ENCODE measurements at places on chromosomes 4 and X.

- DNase-seq = no peak
Observed at GRCh38 chr4:57187246-57187645, 77.1 kb upstream of the IGFBP7 start.

DNA sequence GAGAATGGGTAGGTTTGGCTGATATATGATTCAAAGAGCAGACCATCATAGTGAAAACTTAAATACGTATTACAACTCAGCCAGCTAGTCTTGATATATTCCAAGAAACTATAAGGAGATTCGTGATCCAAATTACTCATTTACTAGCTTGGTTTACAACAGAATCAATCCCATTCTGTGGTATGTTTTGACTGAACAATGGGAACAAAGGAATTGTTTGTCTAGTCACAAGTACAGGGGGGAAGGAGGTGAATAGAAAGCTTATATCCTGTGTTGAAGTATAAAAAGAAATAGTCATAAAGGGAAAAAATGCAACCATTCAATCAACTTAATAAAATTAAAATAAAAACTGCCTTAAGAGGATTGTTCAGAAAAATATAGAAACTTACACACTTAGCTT, 17.0 kb downstream of the C4orf54 start:
- DNase-seq = no peak

DNA sequence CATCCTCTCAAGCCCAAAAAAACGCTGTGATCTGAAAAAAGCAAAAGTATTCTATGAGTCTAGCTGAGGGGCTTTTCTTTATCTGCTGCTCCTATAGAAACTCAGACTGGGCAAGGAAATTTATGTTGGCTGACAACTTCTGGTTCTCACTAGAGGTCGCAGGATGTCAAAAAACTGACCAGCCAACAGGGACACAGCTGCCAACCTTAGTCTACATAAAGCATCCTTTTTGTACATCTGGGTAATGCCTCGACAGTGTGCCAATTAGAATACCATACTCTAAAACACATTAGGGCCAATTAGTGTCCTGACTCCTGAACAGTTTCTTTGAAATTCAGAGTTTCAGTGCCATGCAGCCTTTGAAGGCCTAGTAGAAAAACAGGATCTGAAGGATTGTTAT, 8.8 kb upstream of the TLL1 start:
- DNase-seq = no peak

DNA sequence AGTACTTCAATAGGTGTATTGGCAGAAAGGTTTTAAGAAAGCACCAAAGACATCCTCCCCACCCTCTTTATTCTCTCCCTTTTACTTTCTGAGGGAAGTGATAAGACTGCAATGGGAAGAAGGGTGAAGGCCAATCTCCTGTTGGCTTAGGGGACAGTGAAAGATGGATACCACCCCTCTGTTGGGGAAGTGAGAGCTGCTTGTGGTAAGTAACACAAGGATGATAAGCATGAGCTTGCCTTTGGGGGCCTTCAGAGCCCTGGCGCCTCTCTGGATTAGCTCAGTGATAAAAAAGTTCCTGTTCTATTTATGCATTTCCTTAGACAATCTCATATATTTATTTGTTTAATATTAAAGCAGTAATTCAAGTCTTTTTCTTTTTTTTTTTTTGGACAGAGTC, 5.2 kb upstream of the KLF8 start:
- no peak for DNase-seq

- no peak for DNase-seq
Observed at GRCh38 chrX:49292400-49293362, 10.8 kb upstream of the GAGE10 start.

DNA sequence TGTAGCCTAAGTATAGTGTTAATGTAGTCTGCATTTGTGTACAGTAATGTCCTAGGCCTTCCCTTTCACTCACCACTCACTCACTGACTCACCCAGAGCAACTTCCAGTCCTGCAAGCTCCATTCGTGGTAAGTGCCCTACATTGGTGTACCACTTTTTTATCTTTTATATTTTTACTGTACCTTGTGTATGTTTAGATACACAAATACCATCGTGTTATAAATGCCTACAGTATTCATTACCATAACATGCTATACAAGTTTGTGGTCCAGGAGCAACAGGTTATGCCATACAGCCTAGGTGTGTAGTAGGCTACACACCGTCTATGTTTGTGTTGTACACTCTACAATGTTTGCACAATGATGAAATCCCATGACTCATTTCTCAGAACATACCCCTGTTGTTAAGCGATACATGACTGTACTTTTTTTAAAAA, 15.4 kb downstream of the TSPAN5 start:
- DNase-seq = no peak

DNA sequence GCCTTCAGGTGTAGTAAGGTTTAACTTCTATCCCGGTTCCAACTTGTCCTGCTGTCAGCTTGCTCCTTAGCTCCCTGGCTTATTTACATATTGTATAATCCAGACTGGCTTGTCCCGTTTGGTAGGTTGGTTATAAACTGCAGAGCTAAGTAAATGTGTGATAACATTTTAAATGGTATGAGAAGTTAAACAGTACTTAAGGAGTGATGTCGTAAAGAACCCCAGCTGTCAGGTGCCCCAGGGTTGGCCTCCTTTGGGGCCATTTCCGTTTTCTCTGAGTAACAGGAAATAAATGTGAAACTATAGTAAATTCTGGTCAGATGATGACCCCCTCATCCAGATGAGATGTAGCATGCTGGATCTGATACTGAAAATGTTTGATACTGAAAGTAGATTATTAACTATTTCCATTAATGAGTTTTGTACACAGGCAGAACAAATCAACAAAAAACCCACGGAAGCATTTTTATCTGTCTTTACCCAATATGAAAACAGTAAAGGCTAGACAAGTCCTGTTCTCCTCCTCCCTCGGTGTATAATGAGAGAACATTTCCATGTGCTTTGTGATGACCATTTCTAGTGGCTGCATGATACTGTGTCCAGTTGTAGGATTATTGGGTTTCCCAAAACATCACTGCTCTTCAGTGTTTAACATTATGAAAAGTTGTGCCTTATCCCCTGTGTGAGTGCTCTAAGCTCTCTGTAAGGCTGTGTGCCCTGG, 22.4 kb downstream of the GAB1 start:
- no peak for DNase-seq

GRCh38 chrX:46250151-46250550, 295.1 kb downstream of the ZNF674 start:
- no peak for DNase-seq

GRCh38 chr4:4386296-4386735, 586 bp upstream of the NSG1 start:
- no peak for DNase-seq

DNA sequence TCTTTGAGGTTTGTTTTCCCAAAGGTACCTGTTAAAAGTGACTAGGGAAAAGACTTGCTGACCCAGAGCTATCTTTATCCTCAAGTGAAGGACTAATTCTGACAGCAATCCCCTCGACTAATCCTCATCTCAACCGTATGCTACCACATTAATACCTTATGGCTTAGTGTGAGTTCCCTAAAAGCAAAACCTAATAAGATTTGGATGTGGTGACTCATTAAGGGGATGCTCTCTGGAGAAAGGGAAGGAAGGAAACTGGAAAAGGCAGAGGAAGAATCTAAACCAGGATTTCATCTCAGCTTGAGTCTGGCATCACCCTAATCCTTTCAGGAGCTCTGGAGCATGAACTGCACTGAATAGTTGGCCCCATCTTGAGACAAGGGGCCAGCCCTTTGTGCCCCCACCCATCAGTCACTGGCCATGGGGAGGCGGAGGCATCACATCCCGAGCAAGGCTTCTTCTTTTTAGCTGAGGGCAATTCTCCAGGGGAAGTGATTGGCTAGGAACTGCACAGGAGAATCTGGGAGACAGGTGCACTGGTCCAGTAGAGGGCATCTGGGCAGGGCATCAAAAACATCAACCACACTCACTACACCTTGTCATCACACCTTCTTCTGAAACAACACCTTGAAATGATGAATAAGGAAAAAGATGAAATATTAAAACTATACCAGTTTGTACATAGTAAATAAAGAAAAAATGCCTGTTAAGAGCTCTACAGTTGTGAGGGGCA, 6.9 kb upstream of the BBS7 start:
- no peak for DNase-seq

- no peak for DNase-seq
Observed at GRCh38 chr4:58138786-58139668, 1028.8 kb upstream of the IGFBP7 start.

- no peak for DNase-seq
Observed at GRCh38 chrX:22276781-22277180, 4.1 kb downstream of the CBLL2 start.

DNA sequence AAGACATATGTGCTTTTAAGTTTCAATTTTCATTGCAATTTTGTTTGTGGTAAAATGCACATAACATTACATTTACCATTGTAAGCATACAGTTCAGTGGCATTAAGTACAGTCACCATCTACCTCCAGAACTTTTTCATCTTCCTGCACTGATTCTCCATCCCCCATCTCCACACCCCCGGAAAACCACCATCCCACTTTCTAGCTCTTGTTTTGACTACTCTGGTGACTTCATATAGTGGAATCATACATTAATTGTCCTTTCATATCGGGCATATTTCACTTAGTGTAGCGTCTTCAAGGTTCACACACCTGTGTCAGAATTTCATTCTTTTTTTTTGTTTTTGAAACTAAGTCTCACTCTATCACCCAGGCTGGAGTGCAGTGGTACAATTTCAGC, 143.5 kb downstream of the GPR143 start:
- no peak for DNase-seq

- no peak for DNase-seq
Observed at GRCh38 chr4:35975617-35976355, 268.5 kb downstream of the ARAP2 start.

- no peak for DNase-seq
Observed at GRCh38 chr4:117831060-117831683, 203.1 kb upstream of the NDST3 start.

DNA sequence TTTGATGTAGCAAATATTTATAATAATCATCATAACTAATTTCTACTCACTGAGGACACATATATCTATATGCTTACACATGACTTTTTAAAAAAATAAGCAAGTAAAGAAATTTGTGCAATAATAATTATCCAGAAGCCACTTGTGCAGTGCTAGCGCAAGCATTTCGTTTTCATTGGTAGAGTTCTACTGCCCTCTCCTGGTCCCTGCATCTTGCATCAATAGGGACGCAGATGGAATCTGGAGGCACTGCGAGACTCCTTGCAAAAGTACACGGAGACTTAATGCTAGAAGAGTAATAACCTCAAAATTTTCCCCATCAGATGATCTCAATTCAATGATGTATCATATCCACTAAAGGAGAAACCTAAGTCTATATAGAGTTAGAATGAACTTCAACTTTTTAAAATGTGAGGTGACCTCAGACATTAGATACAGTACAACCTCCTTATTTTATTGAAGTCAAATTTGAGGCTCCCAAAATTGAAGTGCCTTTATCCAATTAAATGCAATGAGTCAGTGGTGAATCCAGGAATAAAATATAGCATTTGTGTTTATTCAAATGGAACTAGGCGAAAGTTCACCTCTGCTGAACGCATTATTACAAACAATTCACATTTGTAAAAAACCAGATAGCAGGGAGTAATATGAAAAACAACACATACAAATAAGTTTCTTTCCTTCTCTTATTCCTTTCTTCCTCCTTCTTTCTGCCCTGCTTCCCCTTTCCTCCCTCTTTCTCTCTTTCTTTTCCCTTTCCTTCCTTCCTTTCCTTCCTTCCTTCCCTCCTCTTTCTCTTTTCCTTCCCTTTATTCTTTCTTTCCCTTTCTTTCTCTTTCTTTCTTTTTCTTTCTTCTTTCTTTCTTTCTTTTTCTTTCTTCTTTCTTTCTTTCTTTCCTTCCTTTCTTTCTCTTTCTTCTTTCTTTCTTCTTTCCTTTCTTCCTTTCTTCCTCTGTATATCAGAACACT, 450.0 kb downstream of the ANKRD50 start:
- no peak for DNase-seq

DNA sequence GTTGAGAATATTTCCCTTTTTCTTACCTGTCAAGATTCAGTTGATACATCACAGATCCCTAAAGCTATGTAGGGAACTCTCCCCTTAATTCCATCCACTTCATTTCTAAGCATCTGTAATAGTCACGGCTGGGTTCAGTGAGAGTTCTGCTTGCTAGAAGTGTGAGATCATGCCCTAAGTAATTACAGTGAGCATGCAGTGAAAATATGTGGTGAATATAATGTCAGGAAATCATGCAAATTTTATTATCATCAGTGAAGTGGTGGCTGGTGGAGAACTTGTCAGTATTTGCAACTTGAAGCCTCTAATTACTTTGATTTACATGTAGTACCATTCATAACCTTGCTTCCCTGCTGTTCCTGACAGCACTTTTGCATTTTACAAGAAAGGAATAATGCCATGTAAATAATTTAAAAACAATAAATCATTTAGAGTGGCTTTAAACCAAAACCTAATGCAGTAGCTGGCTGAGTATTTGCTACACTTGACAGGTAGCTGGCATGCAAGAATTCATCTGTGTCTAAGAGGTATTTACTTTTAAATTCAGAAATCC, 28.3 kb upstream of the CFAP299 start:
- DNase-seq = no peak

- no peak for DNase-seq
Observed at GRCh38 chr4:138612428-138612827, 370.3 kb upstream of the SLC7A11 start.

DNA sequence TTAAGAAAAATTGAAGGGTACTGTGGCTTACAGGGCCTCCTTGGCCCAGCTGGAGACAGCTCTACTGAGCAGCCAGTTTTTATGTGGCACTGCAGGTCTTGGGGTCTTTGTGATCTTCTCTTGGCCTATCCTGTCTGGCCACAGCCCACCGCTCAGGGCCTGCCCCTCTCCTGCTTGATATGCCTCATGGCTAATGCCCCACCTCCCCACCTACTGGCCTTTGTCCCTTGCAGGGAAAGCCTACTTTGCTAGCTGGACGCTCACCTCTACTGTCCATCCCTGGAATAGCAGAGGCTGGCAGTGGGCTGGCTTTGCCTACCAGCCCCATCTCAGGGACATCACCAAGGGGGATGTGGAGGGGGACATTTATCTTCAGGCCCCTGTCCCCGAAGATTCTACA, 134.1 kb downstream of the PJA1 start:
- DNase-seq = no peak

DNA sequence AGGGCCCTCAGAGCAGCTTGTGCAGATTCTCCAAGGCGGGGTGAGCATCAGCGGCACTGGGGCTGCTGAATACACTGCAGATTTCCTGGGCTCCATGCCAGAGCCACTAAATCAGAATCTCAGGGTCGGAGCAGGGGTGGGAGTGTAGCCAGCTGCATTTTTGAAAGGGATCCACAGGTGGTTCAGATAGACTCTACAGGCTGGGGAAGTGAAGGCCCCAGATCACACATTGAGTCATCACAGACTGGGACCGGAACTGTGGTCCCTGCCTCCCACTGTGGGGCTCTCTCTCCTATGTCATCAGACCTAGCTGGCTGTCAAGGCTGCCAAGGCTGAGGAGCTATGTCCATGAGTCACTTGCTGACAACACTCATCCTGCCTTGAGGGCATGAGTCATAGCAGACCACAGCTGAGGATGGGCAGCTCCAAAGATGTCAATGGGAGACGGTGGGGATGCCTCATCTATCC, 162.3 kb upstream of the MAMLD1 start:
- no peak for DNase-seq

DNA sequence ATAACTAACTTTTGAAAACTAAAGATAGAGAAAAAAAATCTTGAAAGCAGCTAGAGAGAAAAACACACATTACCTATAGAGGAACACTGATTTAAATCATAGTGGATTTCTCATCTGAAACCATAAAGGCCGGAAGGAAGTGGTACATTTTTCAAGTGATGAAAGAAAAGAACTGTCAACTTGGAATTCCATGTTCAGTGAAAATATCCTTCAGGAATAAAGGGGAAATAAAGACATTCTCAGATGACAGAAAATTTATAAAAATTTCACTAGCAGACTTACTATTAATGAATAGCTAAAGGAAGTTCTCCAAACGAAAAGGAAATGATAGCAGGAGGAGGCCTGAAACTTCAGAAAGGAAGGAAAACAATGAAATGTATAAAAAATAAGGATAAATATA, 7.6 kb upstream of the JADE3 start:
- DNase-seq = no peak

Data from activated naive CD4-positive, alpha-beta T cell (primary cell).